ENCODE measurements at places on chromosomes 11 and 22. TPM values are rescaled to one million over a fixed set of nuclear protein-coding genes. Genes with fewer than 3 reads are reported as not detected.

GRCh38 chr11:68828155-68828931, 13.4 kb downstream of the CPT1A start:
- no peak for DNase-seq

Gene TRIM51
- not detected for total RNA-seq

Gene RAB30
- total RNA-seq: 8.1 TPM

DNA sequence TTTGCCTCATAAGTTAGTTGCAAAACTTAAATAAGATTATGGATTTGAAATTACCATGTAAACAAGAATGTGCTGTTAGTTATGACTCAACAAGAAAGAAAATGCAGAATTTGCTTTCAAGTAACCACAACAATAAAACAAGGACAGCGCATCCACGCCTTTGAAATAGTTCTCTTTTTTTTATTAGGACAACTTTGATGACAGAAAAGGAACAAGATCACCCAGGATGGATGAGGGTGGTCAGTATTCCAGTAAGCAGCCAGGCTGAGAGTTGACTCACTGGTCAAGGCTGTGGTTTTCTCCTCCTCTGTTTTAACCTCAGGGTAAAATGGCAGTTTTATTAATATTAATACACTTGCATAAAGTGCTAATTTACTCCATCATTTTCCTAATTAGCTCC, 544.4 kb downstream of the OPCML start:
- no peak for DNase-seq

Gene PRR5L
- 5.4 TPM for total RNA-seq

Gene SLC22A25
- total RNA-seq: not detected

Gene TMEM179B
- total RNA-seq: 30.2 TPM

DNA sequence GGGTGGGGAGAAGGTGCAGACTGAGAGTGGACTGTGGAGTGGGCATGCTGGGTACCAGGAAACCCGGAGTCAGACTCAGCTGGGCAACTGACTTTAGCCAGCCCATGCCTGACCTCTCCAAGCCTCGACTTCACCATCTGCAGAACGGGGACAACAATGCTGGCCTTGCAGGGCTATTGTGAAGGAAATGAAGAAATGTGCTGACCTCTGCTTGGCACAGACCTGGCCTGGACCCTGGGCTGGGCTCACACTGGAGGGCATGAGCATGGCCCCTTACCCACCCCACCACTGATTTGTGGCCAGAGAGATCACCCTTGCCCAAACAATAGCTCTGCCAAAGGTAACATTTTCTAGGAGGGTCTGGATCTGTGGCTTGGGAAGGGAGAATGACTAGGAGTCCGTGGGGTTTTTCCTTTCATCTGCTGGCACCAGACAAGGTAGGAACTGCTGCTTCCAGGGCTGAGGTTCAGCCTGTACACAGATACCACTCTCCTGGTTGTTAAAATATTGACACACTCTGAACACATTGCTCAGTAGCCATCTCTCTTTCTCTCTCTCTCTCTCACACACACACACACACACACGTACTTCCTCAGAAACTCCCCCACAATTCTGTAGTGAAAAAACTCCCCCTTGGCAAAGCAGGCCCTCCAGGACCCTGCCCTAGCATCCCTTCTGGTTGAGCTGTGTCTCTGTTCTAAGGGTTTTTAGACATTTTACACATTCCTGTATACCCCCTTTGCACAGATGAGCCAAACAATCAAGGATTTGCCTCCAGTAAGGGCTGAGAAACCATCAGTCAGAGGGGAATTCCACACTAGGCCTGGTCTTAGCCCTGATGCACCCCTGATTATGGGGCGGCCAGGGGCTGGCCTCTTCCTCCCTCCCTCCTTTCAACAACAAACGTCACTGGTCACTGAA, 1.0 kb downstream of the MOGAT2 start:
- no peak for DNase-seq

Gene MS4A3
- not detected for total RNA-seq

DNA sequence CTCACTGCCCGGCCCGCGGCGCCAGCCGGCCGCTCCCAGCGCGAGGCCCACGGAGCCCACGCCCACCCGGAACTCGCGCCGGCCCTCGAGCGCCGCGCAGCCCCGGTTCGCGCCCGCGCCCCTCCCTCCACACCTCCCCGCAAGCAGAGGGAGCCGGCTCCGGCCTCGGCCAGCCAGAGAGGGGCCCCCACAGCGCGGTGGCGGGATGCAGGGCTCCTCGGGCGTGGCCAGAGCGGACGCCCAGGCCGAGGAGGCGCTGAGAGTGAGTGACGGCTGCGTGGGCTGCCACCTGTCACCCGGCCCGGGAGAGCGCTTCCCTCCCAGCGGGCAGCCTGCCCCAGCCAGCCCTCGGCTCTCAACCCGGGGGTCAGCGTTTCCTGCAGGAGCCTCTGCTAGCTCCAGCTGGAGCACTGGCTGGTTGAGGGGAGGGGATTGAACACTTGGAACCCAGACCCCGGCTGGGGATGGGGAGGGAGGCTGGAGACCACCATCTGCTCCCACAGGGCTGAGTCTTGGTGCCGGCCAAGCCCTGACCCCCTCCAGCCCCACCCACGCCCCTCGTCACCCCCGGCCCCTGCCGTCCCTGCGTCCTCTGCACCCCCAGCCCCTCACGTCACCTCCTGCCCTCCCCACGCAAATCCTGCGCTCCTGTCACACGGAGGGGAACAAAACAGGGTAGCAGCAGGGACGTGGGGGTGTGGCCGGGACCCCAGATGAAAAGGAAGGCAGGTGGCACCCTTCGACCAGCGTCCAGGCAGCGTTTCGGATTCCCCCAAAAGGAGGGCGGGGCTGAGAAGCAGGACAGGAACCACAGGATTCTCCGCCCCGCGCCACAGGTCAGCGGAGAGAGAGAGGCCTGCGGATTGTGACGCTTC, 157.0 kb downstream of the BRD1 start:
- DNase-seq: no peak

- DNase-seq: no peak
These were observed 32.3 kb downstream of the PISD start for GRCh38 chr22:31629741-31630184.

- no peak for DNase-seq
These were observed 242.0 kb downstream of the BRD1 start for GRCh38 chr22:49585461-49586243.

- DNase-seq: no peak
These were observed 34.6 kb downstream of the ZNRF3 start for GRCh38 chr22:28917747-28918549.

DNA sequence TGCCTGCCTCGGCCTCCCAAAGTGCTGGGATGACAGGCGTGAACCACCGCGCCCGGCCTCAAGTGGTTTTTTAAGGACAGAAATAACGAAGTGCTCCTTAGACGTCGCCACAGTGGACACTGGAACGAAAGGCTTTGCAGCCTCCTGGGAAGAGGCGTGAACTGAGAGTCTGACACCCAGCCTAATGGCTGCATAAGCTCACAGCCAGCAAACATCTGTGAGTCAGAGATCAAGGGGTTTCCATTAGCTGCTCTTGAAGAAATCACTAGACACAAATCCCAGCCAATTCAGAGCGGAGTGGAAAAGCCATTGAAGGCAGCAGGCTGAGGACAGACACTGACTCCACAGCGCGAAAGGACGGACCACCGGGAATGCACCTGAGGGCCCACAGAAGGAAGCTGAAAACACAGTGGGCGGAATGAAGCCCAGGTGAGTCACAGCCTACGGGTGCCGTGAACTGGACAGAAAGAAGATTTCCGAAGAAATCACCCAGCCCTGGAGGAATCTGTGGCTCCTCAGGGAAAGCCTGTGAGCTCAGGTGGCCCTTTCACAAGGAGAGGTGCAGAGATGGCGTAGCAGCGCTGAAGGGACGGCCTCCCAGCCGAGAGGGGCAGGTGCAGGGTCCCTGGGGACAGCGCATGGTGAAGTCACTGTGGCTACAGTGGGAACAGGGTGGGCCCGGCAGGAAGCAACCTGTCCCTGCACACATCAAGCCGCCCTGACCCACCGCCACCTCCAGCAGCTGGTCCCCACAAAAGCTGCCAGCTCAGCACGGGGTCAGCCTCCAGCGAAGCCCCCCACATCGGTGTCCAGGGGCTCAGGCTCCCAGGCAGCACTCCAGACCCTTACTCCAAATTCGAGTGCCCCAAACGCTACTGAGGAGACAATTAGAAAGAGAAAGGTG, 11.6 kb downstream of the LMNTD2 start:
- DNase-seq: no peak

Gene APLNR
- 0.90 TPM for total RNA-seq

- no peak for DNase-seq
These were observed 39.9 kb upstream of the ANO1 start for GRCh38 chr11:70038034-70038834.

DNA sequence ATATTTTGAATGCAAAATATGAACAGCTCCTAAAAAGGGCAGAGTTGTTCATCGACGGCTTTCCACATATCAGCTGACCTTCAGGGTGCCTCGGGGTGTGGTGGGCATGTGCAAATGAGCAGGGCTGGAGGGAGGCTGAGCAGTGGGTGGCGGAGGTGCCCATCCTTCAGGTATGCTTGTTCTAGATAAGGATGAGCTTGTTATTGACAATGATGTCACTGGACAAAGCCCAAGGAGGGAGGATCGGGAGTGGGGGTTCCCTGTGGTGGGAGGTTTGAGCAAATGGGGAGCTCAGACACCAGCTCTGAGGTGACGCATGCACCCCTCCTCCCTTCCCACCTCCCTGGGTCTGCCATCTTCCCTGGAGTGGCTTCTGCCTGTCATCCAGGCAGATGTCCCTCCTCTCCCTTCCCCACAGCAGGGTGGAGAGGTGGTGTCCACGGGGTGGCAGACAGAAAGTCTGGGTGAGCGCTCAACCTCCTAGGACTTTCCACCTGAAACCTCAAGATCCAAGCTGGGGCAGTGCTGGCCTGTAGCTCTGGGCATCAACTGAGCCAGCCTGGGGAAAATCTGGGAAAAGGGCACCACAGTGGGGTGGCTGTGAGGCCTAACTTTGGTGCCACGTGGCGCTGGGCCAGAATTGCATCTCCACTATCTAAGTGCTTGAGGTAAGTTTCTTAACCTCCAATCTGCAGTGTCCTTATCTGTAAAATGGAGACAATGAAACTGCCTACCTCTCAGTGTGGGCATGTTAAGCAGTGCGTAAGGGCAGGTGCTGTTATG, 106.3 kb upstream of the THY1 start:
- DNase-seq: no peak

GRCh38 chr22:43440556-43440955, 28.7 kb downstream of the MPPED1 start:
- DNase-seq: no peak

GRCh38 chr11:73729594-73730206, 31.2 kb downstream of the RAB6A start:
- DNase-seq: no peak

GRCh38 chr11:106399076-106399511, 321.6 kb downstream of the AASDHPPT start:
- no peak for DNase-seq

GRCh38 chr11:16114978-16115871, 241.1 kb downstream of the SOX6 start:
- no peak for DNase-seq

DNA sequence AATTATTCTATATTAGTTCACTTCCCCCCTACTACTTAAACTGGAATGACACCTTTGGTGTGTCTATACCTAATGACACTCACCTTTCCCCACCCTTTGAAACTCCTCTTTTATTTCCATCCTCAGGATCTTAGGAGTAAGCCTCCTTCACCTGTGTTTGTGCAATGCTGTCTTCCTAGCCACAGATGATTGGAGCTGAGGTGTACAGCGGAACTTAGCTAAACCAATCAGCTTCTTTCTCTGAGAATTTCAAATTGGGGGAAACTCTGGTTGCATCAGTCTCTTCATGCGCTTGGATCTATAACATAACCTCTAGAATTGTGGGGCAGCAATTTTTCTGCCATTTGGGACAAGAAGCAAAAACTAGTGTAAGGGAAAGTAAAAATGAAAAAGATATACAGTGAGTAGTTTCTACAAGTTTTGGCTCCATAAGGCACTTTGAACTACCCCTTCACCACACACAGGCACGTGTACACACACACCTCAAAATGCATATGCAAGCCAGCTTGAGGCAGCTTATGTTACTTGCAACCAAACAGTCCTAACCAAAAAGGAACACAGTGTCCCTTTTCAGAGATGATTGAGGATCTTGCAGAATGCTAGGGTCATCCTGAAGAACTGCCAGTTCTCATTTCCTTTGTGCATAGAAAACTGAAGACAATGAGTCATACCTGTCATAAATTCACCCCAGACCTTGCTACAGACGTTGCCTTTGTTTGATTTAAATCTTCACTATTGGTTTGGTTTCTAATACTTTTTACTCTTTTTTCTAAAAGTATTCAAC, 36.0 kb upstream of the LDLRAD3 start:
- DNase-seq: no peak

- no peak for DNase-seq
These were observed 20.2 kb upstream of the FEZ1 start for GRCh38 chr11:125516245-125516644.

Gene LRRC74B
- total RNA-seq: not detected

- no peak for DNase-seq
These were observed 89.6 kb downstream of the PHF21B start for GRCh38 chr22:44920183-44920582.

Gene ARFGAP3
- 58.4 TPM for total RNA-seq

DNA sequence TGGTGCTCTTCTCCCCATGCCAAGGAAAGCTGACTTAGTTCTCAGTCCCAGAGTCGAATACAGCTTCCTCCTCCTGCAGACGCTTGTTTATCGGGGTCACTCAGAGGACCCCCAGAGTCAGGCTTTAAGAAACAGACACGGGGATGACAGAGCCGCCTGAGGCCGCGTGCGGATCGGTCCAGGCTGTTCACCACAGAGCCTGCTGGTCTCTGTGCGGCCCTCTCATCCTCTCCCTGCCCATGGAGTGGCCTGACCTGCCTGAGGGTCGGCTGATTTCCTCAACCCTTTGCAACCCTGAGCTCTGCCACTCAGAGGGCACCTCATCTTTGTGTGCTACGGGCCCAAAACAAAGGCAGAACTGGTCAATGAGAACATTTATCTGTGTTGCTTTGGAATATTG, 2.1 kb downstream of the GAL start:
- DNase-seq: no peak

Gene SHANK2
- 1.6 TPM for total RNA-seq

DNA sequence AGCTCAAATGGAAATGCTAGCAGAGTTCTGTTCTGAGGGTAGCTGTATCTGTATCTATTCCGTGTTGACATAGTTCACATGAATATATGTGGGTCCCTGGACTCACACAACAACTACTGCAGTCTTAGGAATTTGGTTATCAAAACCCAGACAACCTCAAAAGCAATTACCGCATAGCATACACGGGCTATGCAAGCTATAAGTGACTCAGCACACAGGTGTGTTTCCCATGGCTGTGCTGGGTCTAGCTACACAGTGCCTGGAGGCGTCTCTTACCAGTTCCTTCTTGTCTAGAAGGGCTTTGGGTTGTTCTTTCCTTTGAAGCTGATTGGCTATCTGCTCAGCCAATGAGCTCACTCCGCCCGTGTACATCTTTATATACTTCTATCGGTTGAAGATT, 98.2 kb upstream of the BID start:
- no peak for DNase-seq
